ENCODE measurements at places on chromosomes 5 and 9. TPM values are rescaled to one million over a fixed set of nuclear protein-coding genes. Genes with fewer than 3 reads are reported as not detected.

ZFP37 gene
- 1.0 TPM for total RNA-seq

SCGB3A2 gene
- not detected for total RNA-seq

CHSY3 gene
- total RNA-seq: 0.78 TPM

TMEM8B gene
- total RNA-seq: 1.6 TPM

SPINK4 gene
- not detected for total RNA-seq

FRMD3 gene
- total RNA-seq: 0.10 TPM

CSF2 gene
- total RNA-seq: 25.2 TPM

Measured in foreskin keratinocyte (primary cell).